Osteocyte (in vitro differentiated cells): ENCODE measurements at places on chromosomes 13 and 19. TPM values are rescaled to one million over a fixed set of nuclear protein-coding genes. Genes with fewer than 3 reads are reported as not detected.

Gene DNAAF3
- total RNA-seq: 1.5 and 2.1 TPM in 2 replicates

Gene OLFM2
- 208 and 236 TPM in 2 replicates for total RNA-seq

Gene CPB2
- total RNA-seq: not detected in 2 replicates

Gene PEX11G
- total RNA-seq: 2.1 and 2.5 TPM in 2 replicates

Gene SIRT2
- 70.2 and 72.4 TPM in 2 replicates for total RNA-seq

Gene NCR1
- not detected in 2 replicates for total RNA-seq

Gene ZNF235
- total RNA-seq: 8.9 and 9.7 TPM in 2 replicates

Gene PTPRH
- total RNA-seq: 0.31 TPM in 1 of 2 replicates, not detected in the other

Gene CAMSAP3
- 0.57 and 1.1 TPM in 2 replicates for total RNA-seq

Gene KLK4
- total RNA-seq: not detected in 2 replicates

Gene C13orf42
- total RNA-seq: not detected in 2 replicates

Gene ZNF723
- total RNA-seq: not detected in 2 replicates

Gene GZMM
- total RNA-seq: not detected in 2 replicates

Gene ZNF675
- total RNA-seq: 8.2 and 8.6 TPM in 2 replicates

Gene SIGLEC12
- not detected in 2 replicates for total RNA-seq

Gene MICOS13
- total RNA-seq: 59.1 and 60.7 TPM in 2 replicates

Gene ICAM5
- 1.7 and 2.0 TPM in 2 replicates for total RNA-seq

Gene TTYH1
- not detected in 2 replicates for total RNA-seq

Gene ADAMTS10
- 86.5 and 96.2 TPM in 2 replicates for total RNA-seq

Gene PTH2
- not detected in 2 replicates for total RNA-seq

Gene CGB3
- total RNA-seq: not detected in 2 replicates

Gene LATS2
- total RNA-seq: 48.9 and 58.3 TPM in 2 replicates

Gene ITGBL1
- total RNA-seq: 1,450 and 1,519 TPM in 2 replicates

Gene MCF2L
- total RNA-seq: 4.3 and 5.6 TPM in 2 replicates

Gene ZNF568
- 11.5 and 13.2 TPM in 2 replicates for total RNA-seq

Gene LILRB3
- not detected in 2 replicates for total RNA-seq

Gene PRKACA
- total RNA-seq: 109 and 115 TPM in 2 replicates

Gene CD79A
- not detected in 2 replicates for total RNA-seq

Gene TEX26
- not detected in 2 replicates for total RNA-seq

Gene GJA3
- total RNA-seq: not detected in 2 replicates

Gene ZNF112
- 7.8 and 8.8 TPM in 2 replicates for total RNA-seq

Gene RNF17
- not detected in 2 replicates for total RNA-seq

Gene SLITRK5
- 0.08 and 0.13 TPM in 2 replicates for total RNA-seq

Gene FRY
- 1.1 and 2.0 TPM in 2 replicates for total RNA-seq

Gene FFAR2
- total RNA-seq: not detected in 2 replicates

Gene OR7C1
- total RNA-seq: not detected in 2 replicates

Gene B9D2
- 4.6 and 5.5 TPM in 2 replicates for total RNA-seq

Gene OR10H3
- not detected in 2 replicates for total RNA-seq

Gene ZNF442
- 2.2 and 2.3 TPM in 2 replicates for total RNA-seq

Gene RTBDN
- not detected in 2 replicates for total RNA-seq

Gene ARHGAP33
- 10.1 and 15.2 TPM in 2 replicates for total RNA-seq

Gene ETFB
- total RNA-seq: 56.2 and 58.8 TPM in 2 replicates

Gene DAND5
- total RNA-seq: not detected in 2 replicates

Gene SIGLEC7
- not detected in 2 replicates for total RNA-seq

Gene CCDC8
- total RNA-seq: 34.5 and 35.0 TPM in 2 replicates

Gene ZNF836
- 19.0 and 19.1 TPM in 2 replicates for total RNA-seq

Gene SLITRK1
- 0.21 TPM in 2 replicates for total RNA-seq

Gene TUBB4A
- total RNA-seq: not detected in 2 replicates

Gene KCNN4
- 0.64 and 1.5 TPM in 2 replicates for total RNA-seq

Gene CBY2
- not detected in 2 replicates for total RNA-seq

Gene SMIM24
- total RNA-seq: not detected in 2 replicates

Gene CYP4F8
- not detected in 2 replicates for total RNA-seq

Gene F10
- total RNA-seq: 1.8 and 2.0 TPM in 2 replicates

Gene NTF4
- total RNA-seq: not detected in 2 replicates

Gene RASGRP4
- not detected in 2 replicates for total RNA-seq
